ENCODE measurements at places on chromosomes 1 and 21.

GRCh38 chr21:16028941-16029464 lies 299.2 kb downstream of the USP25 start:
- DNase-seq, result no peak

GRCh38 chr1:172536256-172536655 lies 3.3 kb downstream of the SUCO start:
- peak; percentile 51 for DNase-seq

DNA sequence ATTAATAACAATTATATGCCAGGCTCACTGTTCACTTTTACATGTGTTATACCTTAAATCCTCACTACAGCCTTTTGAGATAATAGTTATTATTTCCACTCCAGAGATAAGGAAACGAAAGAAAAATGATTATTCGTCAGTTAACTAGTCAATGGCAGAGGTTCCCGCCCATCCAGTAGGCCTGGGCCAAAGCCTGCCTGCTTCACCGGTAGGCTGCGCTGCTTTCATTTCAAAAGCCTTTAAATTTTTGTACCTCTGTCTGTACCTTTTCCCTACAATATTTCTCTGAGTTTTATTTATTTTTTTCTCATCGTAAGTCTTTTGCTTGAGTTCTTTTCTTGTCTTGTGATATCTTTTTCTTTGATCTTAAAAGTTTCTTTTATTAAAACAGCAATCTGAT lies 3.6 kb downstream of the GPR52 start:
- DNase-seq, result no peak

DNA sequence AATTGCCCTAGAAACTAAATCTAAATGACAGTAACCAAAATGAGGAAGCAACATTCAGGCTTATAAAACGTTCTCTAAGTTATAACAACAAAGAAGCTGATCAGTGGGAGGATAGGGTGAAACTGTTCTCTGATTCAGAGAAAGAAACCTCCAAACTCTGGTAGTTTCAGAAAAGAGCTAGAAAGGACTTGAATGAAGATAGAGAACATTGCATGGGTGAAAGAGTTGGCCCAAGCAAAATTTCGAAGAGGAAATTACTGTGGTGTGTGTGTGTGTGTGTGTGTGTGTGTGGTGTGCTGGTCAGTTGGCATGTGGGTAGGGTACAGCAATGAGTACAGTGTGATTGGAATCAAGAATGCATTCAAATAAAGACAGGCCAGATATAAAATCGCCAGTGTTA lies 16.5 kb upstream of the SPAG17 start:
- no peak for DNase-seq

DNA sequence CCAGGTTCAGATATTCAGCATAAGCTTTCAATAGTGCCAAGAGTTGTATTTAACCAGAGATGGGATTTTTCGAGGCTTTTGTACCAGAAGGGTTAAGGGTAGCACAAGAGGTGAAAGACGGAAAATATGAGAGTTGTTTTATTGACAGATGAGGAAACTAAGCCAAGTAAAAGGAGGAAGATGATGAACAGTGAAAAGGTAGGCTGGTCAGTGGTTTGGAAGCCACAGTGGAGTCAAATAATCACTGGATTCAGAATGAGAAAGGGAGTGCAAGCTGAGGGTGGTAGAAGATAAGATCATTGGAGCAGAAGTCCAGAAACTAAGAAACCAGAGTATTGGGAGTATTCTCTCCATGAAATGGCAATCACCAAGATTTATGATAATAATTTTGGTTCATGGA lies 45.7 kb downstream of the ANGPTL1 start:
- no peak for DNase-seq

Data from bronchial epithelial cell (primary cell).